Activated T-helper 2 cell treated with anti-CD3 and anti-CD28 coated beads, Interferon-gamma antibody, Interleukin-2, Interleukin-4, amounts not matched to agents 10 μg/mL and 5 μg/mL and 100 μg/mL, durations not matched to agents 14 hours and 24 hours and 36 hours (primary cell): ENCODE measurements at places on chromosomes 12 and 14.

DNA sequence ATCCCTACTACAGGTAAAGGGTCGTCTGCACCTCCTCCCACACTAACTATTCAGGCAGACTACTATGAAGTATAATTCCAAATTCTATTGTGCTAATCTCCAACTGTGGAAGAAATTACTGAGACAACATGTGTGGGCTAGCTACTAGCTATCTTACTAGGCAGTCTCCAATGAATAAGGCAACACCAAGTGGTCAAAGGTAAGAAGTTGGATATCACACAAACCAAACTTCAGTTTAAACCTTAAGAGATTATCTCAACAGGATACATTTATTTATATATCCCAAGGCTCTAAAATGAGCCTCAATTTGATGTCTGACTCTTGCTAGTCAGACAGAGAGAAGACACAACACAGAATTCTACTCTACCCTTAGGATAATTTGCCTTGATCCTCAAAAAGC, 14.1 kb downstream of the MED13L start:
- no peak for DNase-seq

- no peak for DNase-seq
These were observed 11.5 kb downstream of the CHGA start for GRCh38 chr14:92934196-92935085.

DNA sequence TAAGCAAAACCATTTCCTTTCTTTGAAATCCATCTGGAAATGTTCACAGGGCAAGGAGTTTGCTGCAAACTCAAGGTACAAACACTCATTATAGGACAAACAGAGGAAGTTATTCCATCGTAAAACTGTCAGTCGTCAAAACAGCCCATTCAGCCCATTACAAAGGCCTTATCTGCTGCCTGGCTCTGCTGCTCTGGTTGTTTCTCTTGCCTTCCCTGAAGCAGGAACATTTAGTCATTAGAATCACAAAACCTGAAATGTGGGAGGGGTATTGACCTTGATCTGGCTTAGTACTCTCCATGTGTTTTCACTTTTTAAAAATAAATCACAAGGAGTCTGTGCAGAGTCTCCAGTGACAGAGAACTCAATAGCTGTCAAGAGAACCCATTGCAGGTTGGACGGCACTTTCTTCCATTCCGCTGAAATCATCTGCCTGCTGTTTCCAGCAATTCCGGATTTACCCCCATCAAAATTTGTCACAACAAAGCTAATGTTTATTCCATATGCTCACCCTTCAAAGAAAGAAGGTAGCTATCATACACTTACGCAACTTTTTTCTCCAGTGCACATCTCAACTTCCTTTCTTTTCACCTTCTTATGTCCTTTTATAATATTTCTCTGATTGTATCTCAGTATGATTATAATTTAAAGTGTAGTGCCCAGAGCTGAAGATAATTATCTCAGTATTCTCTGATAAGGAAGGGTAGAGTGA, 24.6 kb upstream of the ITPR2 start:
- DNase-seq, result no peak

GRCh38 chr12:55737581-55738122, 5.3 kb upstream of the GDF11 start:
- no peak for DNase-seq

- DNase-seq, result no peak
These were observed 165.3 kb downstream of the ALX1 start for GRCh38 chr12:85445060-85445938.

DNA sequence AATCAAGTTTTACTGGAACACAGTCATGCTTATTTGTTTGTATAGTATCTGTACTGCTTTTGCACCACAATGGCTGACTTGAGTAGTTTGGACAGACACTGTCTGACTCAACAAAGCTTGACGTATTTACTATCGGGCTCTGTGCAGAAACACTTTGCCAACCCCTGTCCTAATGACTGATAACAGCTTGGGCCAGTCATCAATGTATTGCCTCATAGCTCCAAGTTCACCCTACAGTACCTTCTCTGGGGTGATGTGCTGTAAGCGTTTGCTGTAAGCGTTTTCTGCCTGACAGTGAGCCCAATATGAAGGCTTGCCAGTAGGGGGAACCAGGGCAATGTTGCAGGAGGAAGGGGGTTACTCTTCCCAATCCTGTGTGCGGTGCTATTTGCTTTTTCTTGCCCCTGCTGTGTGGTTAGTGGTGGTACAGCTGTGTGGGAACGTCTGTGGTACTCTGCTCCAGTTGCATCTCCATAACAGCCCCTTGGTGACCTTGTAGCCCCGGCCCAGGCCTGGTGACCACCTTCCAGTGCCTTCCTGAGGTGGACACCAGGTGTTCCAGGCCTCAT, 5.4 kb upstream of the CCDC177 start:
- DNase-seq, result no peak

GRCh38 chr14:102731871-102732800, 45.1 kb upstream of the TRAF3 start:
- no peak for DNase-seq

DNA sequence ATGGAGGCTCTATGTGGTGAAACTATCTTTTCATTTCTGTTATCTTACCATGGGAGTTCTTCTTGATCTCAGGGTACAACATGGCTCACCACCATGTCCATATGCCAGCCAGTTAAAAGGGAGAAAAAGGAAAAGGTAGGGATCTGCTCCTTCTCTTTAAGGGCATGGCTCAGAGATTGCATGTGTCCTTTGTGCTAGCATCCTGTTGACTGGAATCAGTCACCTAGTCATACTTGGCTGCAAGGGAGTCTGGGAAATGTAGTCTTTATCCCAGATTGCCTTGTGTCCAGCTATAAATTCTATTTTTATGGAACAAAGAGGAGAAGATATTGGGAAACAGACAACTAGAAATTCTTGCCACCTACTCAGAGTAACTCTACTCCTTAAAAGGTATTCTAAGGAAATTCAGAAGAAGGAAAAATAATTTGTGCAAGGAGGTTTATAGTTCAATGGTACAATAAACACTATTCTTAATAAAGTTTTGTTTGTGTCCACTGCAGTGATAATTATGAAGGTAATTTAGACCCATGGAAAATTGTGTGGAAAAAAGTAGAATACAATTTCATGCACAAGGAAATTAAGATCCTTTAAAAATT, 86.4 kb upstream of the RPH3A start:
- DNase-seq, result no peak

DNA sequence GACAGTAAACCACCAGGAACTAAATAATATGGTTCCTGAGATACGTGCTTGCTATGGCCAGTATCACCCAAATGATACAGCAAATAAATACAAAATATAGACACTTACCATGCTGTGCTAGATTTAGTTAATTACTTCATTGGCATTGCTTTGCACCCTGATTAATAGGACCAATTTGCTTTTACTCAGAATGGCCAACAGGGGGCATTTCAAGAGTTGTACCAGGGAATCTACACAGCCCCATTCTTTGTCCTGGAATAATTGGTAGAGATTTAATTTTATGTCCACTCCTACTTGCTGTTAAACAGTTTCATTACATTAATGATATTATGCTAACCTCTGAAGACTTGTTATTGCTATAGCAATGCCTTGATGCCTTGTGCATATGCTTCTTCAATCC, 280.8 kb downstream of the RERGL start:
- no peak for DNase-seq

DNA sequence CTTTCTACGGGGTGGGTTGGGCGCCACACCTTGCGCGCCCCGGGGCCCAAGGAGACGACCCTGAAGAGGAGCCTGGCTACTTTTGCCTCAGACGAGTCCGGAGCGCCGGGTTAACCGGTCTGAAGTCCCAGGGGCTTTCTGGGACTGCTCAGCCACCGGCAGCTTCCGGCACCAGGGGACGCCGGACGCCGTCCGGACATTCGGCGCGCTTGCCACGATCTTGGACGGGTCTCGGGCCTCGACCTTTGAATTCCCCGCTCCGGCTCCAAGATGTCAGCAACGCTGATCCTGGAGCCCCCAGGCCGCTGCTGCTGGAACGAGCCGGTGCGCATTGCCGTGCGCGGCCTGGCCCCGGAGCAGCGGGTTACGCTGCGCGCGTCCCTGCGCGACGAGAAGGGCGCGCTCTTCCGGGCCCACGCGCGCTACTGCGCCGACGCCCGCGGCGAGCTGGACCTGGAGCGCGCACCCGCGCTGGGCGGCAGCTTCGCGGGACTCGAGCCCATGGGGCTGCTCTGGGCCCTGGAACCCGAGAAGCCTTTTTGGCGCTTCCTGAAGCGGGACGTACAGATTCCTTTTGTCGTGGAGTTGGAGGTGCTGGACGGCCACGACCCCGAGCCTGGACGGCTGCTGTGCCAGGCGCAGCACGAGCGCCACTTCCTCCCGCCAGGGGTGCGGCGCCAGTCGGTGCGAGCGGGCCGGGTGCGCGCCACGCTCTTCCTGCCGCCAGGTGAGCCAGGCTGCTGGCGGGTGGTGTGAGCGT, at the start of gene ACOT4:
Gene ACOT4, plus strand, starts transcription at position 184 of the 760 bp plus-strand sequence. Its CDS starts 87 bp downstream, at position 271.
- peak; percentile 33 for DNase-seq

DNA sequence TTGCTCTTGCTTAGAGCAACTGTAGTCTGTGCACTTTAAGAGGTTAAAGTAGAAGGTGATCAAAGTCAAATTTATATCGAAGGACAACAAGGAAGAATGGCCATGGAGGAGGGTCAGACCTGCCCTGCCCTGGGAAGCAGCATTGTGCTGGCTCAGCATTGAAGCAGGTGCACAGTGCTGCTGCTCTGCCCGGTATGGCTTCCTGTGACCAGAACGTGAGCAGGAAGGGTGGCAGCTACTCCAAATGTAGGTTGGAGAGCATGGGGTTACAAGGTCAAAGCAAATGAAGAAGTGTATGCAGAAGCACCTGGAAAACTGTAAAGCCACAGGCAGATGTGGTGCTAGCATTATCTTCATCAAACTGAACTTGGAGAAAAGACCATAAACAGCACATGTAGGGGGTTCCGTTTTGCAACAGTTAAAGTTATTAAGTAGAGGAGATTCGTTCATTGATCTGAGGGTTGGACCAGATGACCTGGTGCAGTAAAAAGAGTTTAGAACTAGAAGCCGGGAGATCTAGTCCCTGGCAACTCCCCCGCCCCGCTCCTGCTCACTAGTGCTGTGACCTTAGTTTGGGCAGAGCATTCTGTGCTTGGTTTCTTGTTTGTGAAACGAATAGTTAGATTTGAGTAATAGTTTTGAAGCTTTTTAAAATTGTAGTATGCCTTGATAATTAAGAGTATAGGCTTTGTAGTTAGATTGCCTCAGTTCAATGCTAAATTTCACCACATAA, 84.2 kb downstream of the SCN8A start:
- DNase-seq, result no peak

GRCh38 chr12:94644141-94644979, 6.0 kb downstream of the TMCC3 start:
- DNase-seq, result no peak

DNA sequence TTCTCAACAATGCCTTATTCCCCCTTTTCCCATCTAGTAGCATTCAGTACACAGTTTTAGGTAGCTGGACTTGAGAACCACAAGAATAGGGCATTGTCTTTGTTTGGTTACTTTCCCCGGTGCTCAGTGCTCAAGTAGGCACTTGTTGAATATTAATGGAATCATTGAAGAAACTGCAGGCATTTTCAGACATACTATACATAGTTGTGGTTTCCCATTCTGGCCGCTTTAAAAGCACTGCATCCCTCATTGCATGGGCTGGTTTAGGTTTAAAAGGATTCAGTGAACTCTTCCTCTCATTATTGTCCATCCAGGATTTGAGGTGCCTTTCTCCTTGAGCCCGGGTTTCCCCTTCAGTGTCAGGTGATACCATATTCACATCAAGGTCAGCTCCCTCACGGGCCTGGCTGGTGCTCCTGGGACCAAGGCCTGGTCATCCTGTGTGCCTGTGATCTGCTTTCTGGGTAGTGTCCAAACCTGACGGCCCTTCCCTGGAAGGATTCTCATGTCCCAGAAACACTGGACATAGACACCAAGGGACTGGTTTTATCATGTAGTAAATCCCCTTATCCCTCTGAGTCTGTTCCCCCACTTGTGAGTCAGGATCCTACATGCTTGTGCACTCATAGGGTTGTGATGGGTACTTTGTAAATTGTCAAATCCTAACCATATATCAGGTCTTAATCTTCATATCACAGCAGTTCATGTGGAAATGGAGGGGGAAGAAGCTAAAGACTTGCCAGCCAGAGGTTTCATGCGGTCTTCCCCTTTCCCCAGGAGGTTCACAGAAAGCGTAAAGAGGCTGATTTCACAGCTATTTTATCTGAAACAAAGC, 7.4 kb downstream of the TCP11L2 start:
- DNase-seq, result no peak

- no peak for DNase-seq
These were observed 272.1 kb downstream of the BCL11B start for GRCh38 chr14:98999901-99000300.

DNA sequence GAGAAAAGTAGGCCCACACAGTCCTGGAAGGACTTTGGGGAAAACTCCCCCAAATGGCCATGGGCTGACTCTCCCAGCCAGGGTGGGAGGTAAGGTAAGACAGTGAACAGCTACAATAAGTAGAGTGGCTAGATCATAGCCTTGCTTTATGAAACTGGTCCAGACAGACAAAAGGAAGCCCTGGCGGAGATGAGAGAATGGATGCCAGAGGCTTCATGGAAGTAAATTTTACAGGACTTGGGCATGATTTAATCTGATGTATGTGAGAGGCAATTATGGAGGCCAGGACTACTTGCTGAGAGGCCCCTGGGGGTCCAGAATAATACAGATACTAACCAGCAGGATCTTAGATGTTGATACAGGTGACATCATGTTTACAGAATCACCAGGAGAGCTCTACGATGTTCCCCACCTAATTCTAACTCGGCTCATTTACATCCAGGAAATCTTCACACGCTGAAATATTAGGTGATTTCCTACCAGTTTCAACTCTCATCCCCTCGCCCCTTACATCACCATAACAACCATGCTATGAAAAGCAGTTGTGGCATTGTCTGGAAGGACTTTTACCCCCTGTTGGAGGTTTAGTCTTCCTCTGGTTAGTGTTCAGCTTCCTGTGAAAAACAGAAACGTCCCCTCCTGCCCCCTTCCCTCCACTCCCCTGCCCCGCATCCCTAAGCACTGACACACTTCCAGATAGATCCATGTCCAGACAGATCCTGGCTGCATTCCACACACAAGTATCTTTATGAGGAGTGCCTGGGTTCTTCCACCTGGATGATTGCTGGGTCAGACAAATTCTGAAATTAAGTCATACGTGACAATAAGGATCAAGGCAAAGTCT, 39.5 kb upstream of the NT5DC3 start:
- DNase-seq, result no peak

DNA sequence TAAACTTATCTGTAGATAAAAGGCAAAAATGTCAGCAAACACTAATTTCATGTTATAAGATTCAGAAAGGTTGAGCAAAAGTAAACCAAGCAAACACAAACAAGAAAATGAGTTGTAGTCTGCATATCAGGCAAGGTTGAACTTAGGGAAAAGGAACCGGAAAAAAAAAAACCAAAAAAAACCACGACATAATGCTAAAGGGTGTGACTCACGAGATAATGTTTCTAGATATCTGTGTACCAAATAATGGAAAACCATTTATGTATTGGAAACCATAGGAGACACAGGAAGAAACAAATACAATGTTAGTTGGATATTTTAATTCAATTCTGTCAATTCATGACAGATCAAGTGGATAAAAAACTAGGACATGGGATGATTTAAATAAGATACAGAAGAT, 60.5 kb downstream of the GPATCH2L start:
- DNase-seq, result no peak

DNA sequence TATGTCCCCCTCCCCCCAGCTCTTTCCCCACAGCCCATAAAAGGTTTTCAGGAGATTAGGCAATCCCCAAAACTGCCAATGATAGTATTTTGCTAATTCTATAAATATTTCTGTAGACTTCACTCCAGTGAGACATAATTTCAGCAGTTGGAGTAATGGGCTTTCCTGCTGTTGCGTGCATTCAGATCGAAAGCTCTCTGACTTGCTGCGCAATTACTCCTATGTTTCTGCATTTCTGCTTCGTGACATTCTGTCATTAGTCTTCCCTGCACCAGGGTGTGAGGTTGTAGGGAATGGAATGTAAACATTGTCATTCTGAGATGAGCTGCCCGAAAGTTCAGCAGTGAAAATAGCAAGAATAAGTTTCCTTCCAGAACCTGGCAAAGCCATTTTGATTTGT, 58.2 kb downstream of the SAMD4A start:
- no peak for DNase-seq
